ENCODE measurements at places on chromosomes 5 and 9.

- no peak for DNase-seq
Measured at GRCh38 chr5:179800696-179801201, 5.9 kb downstream of the MGAT4B start.

- DNase-seq = no peak
Measured at GRCh38 chr9:107462691-107463090, 26.9 kb downstream of the KLF4 start.

DNA sequence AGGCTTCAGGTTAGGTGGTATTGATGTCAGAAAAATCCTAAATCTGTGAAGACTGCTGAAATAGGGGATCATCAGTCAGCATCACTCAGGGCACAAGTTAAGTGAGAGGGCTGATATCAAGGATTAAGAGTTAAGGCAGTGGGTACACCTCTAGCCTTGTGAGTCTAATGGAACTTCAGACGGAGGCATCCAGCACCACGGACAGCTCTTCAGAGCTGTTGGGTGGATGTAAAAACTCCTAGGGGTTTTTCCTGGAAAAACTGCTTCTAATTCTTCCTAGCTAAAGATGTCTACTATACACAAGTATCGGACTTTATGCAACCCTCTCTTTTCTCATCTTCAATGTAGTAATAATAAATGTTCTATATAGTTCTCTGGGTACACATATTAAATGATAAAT is 165.9 kb downstream of the SH3GL2 start:
- no peak for DNase-seq

DNA sequence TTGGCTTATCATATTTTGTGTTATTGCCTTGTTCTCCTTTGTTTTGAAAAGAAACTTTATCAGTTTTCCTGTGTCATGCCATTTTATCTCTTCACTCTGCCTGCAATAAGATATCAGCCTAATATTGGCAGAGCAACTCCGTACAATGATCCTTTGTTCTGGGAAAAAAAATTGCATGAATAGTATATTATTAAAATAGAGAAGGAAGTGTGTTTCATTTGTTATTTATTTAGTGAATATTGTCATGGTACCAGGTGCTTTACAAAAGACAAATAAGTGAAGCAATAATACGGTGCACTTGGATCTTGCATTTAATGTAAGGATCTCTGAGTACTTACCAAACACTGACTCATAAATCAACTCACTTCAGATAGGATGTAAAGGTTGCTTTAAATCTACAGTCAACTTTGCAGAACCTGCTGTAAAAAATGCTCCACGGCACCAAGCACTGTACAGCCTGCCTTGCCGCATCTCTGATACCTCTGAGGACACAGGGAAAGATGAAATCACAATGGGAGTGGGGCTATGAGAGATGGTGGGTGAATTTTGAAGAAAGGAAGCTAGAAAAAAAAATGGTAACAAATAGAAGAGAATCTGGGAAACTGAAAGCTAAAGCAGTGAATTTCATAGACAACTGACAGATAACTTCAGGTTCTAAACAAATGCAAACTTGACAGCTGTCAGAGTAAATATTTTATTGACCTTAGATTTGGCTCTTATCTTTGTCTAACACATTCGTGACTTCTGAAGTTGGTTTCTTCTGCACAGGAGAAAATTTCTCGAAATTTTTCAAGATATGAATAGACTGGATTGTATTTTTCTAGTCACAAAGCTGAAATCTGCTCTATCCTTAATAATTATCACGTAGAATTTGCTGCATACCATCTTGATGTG is 232.1 kb downstream of the ENC1 start:
- no peak for DNase-seq

GRCh38 chr5:124262470-124262869 is 484.0 kb downstream of the ZNF608 start:
- peak; percentile 18 for DNase-seq

- DNase-seq = no peak
Measured at GRCh38 chr5:78594610-78595457, 53.7 kb downstream of the LHFPL2 start.

GRCh38 chr9:134217431-134218210 is 53.3 kb upstream of the RNU6ATAC start:
- DNase-seq = no peak

DNA sequence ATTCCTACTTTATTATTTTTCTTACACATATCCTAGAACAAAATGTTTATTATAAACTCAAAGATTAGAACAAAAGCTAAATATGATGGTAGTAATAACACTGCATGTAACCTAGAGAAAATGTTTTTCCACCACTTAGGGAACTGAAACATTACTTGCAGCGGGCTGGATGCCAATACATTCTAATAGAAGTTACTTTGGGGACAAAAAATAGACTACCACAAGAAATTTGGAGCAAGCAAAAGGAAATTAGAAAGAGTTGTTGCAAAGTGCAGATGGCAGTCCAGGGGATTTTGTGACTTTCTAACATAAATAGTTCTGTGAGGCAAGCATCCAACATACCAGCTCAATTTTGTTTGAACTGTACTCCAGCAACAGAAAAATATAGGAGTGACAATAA is 255.3 kb upstream of the GRIN3A start:
- DNase-seq = no peak

- no peak for DNase-seq
Measured at GRCh38 chr9:114339130-114339908, 9.7 kb downstream of the ORM2 start.

DNA sequence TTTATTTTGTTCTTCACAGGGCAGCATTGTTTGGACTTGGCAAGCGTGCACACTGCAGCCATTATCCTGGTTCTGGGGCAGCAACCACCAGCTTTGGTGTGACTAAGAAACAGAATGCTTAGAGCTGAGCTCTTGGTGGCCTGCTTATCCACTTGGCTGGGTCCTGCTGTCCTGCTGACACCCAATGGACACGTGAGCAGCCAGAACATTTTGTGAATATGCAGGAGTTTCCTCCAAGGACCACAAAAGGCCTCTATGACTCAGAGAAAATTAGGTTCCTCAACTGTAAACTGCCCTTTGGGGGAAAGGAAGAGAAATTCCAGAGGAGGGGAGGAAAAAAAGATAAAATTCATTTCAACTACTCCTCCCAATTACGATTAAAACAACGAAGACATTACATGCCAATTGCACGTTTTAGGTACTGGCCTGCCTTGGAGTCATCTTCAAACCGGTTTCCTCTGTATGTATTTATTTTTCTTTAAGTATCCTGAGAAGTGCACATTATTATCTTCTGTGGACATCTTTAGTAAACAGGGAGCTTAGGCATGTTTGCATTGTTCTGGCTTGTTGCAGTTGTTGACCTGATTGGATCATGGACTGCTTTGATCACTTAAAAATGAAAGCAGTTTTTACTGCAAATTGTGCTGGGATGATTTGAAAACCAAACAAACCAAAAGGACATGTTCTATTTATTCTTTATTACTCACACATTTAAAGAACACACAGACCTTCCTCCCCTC is 82.3 kb upstream of the TLE4 start:
- peak; percentile 40 for DNase-seq

DNA sequence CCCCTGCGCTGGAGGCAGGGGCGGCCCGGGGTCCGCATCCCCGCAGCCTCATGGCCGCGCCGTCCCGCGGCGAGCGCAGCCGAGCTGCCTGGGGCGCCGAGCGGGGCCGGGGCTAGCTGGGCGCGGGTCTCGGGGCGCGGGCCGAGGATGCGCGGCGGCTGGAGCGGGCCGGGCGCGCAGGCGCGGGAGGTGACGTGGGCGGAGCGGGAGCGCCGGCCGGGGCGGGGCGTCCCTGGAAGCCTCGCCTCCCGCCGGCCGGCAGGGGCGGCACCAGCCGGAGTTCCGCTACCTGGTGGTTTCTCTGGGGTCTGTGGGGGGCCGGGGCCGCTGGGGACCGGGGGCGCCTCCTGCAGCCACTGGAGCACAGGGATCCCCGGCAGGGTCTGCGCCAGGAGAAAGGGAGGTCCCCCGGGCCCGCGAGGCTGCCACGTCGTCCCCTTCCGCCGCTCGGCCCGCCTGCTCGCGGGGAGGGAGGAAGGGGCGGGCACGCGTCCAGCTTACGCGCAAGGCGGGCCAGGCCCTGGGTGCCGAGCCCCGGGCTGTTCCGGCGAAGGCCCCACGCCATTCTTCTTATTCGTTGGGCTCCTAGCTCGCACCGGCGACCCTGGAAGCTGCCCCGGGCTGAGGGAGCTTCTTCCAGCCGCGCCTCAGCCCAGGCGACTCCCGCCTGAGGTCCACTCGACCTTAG is at the start of gene LPCAT1:
TSS of gene LPCAT1 (minus strand) at position 168 of the 688 bp plus-strand sequence. CDS start at position 52, 116 bp downstream.
- peak; percentile 64 for DNase-seq

GRCh38 chr9:91187311-91187964 is 174.3 kb downstream of the AUH start:
- DNase-seq = no peak

DNA sequence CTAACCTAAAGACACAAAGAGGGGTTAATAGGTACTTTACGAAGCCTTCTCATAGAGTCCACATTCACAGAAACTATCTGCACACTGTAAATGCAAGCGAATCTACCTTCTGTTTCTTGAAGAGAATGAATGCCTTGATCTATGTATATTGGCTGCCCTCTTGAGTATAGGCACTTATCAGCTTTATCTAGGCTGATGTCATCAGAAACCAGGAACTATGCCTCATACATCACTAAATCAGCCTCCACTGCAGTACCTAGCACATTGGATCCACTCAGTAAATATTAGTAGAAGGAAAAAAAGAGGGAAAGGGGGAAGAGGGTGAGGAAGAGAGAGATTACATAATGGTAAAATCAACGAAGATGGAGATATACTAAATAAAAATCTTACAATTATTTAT is 477.1 kb downstream of the CAAP1 start:
- DNase-seq = no peak

DNA sequence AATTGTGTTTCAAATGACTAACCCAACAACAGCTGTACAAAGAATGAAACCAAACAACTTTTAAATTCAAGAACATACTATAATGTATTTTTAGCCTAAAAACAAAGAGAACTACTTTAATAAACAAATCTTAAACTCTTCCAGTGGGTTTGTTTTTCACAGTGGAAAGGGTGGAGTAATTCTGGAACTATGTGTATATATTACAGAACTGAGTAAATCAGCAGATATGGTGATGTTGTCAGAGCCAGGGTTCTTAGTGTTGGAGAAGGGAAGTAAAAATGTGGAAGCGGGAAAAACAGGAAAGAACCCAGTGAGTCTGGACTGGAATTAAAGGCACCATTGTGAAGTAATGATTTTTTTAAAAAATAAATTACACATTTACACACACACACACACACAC is 144.9 kb downstream of the CDK5RAP2 start:
- DNase-seq = no peak

GRCh38 chr9:132840980-132841379 is 37.1 kb downstream of the AK8 start:
- DNase-seq = no peak

DNA sequence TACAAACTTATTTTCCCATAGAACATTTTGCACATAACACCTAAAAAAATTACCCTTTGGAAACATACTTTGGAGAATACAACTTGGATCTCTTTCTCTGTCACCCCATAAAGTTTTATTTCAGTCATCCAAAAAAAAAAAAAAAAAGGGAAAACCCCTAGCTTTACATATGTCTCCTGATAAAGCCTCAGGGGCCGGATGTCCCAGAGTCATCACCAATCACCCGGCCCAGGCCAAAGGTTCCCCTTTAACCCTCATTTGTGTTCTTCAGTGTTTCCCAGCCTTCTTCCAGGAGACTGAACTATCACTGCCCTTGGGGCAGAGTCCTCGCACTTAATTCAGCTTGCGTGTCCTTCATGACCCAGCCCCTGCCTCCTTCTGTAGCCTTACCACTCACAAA is 28.8 kb downstream of the ANXA6 start:
- no peak for DNase-seq

DNA sequence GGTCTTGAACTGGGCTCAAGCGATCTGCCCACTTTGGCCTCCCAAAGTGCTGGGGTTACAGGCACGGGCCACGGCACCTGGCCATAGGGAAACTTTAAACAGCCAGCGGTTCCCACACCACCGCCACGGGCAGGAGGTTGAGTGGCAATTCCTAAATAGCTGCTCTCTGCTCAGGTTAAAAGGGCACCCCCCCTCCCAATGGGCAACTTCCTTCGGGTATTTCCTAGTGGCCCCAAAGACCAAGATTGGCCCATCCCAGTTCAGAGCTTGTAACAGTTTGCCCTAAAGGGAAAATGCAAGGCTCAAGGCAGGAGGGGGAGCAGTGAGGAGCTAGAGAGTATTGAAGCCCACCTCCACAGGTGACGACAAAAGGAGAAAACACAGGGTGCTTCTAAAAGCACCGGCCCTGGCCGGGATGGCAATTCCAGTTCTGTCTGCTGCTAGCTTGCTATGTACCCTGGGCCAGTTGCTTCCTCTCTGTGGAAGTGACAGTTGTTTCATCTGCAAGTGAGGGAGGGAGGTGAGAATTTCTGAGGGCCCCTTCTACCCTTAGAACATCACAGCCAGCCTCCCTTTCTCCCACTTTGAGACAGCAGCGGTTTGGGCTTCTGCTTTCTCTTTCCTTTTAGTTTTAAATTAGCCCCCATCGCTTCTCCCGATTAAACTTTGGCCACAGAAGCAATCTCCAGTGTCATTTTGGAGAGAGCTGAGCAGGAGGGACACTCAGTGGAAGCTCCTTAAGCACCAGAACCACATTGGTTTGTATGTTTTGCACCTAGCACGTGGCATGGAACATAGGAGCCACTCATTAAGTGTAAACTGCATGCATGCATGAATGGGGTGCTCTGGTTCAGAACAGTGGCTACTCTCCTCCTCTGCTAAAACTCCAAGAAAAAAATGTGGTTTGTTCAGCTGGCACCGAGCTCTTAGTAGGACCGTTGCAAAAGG is 17.3 kb upstream of the TNIP1 start:
- no peak for DNase-seq

DNA sequence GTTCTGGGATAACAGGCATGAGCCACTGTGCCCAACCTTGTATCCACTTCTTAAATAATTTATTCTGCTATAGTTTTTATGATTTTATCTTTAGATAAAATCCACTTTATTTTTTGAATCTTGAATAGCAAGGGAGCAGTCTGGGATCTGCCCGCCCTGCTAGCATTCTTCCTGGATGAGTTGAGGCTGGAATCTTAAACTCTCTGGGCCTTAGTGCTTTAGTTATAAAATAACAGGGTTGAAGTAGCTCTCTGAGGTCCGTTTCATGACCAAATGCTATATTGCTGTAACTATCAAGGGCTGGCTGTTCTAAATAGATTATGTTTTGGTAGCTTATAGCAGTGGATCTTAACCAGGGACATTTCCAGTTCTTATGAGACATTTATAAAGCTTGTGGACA is 20.8 kb downstream of the ACER2 start:
- no peak for DNase-seq

DNA sequence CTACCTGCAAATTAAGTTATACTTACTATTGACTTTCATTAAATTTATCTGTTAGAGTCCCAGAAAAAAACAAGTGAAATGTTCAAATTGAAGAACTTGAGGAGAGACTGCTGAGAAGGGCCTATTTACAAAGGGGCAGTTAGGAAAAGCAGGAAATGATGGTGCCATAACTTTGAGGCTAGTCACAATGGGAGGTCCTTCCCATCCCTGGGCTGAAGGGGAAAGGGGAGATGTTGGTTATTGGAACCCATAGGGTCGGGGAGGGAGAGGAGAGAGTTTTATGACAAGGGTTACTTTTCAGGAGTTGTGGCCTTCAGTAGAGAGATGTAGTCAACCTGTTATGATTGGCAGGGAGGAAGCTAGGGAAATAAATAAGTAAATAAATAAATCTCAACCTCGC is 169.1 kb downstream of the DMRT2 start:
- no peak for DNase-seq

GRCh38 chr9:109780453-109781033 is 545 bp downstream of the PALM2AKAP2 start:
- no peak for DNase-seq

GRCh38 chr5:74631081-74631953 is 9.2 kb downstream of the ENC1 start:
- DNase-seq = no peak

GRCh38 chr5:143008809-143009521 is 238.8 kb downstream of the ARHGAP26 start:
- DNase-seq = peak; percentile 48

GRCh38 chr9:111914749-111915424 is 18.3 kb downstream of the UGCG start:
- no peak for DNase-seq

Measured in spinal cord (tissue), 10 donors.